Hindlimb muscle (tissue), 1 donor: ENCODE measurements at places on chromosomes 16 and 17. TPM values are rescaled to one million over a fixed set of nuclear protein-coding genes. Genes with fewer than 3 reads are reported as not detected.

GP2 gene
- not detected for polyA plus RNA-seq

ZNF624 gene
- 6.4 TPM for polyA plus RNA-seq

DPEP2NB gene
- not detected for polyA plus RNA-seq

ABAT gene
- 17.1 TPM for polyA plus RNA-seq

PSME3IP1 gene
- 52.7 TPM for polyA plus RNA-seq

KRTAP4-6 gene
- polyA plus RNA-seq = not detected

STH gene
- not detected for polyA plus RNA-seq

CLEC19A gene
- polyA plus RNA-seq = 0.17 TPM

HEATR9 gene
- polyA plus RNA-seq = not detected

TP53TG3C gene
- polyA plus RNA-seq = not detected

PVALEF gene
- polyA plus RNA-seq = 3.0 TPM

ANKRD40CL gene
- polyA plus RNA-seq = not detected

ABCA3 gene
- 18.4 TPM for polyA plus RNA-seq

CDH5 gene
- polyA plus RNA-seq = 95.8 TPM
